ENCODE measurements at places on chromosomes 3 and 15. TPM values are rescaled to one million over a fixed set of nuclear protein-coding genes. Genes with fewer than 3 reads are reported as not detected.

Gene ABTB1
- total RNA-seq: 19.4 TPM

Gene CCR9
- total RNA-seq: 3.2 TPM

Gene TP63
- total RNA-seq: 0.58 TPM

Gene TYRO3
- 0.32 TPM for total RNA-seq

Gene RTP4
- 24.3 TPM for total RNA-seq

Gene TGM5
- total RNA-seq: 0.91 TPM

Gene STRC
- 0.70 TPM for total RNA-seq

Gene SLC28A2
- total RNA-seq: not detected

Gene CAMK2N2
- total RNA-seq: 0.37 TPM

Gene GUCA1C
- not detected for total RNA-seq

Gene ESYT3
- total RNA-seq: 0.23 TPM

Gene MAP6D1
- 0.47 TPM for total RNA-seq

Gene RBM5
- 202 TPM for total RNA-seq

Gene AGBL1
- not detected for total RNA-seq

Gene PLA2G4B
- total RNA-seq: 7.7 TPM

Gene LRRN1
- total RNA-seq: 0.26 TPM

Measured in activated CD8-positive, alpha-beta memory T cell treated with anti-CD3 and anti-CD28 coated beads, Interleukin-2, amount 10 ng/mL, durations not matched to agents 7 days and 5 days (primary cell).